D341Med (cell line): ENCODE measurements at places on chromosomes 3 and 15.

DNA sequence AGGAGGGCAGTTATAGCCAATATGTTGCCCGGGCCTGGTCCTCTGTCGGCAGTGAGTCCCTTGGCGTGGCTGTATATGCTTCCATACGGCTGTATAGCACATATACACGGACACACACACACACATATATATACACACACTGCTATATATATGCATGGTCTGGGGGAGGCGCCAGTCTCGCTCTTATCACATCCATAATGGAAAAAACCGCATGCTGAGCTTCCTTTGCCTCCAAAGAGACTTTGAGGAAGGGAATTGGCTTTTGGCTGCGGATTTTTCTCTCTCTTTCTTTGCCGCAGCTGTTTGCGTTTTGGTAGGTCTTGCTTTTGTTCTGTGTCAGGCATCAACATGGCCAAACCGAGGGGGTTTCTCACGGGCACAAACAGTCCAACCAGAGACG, 11.3 kb upstream of the TMEM115 start:
- no peak for DNase-seq

- no peak for DNase-seq
Observed at GRCh38 chr3:19229086-19229485, 80.8 kb downstream of the KCNH8 start.

DNA sequence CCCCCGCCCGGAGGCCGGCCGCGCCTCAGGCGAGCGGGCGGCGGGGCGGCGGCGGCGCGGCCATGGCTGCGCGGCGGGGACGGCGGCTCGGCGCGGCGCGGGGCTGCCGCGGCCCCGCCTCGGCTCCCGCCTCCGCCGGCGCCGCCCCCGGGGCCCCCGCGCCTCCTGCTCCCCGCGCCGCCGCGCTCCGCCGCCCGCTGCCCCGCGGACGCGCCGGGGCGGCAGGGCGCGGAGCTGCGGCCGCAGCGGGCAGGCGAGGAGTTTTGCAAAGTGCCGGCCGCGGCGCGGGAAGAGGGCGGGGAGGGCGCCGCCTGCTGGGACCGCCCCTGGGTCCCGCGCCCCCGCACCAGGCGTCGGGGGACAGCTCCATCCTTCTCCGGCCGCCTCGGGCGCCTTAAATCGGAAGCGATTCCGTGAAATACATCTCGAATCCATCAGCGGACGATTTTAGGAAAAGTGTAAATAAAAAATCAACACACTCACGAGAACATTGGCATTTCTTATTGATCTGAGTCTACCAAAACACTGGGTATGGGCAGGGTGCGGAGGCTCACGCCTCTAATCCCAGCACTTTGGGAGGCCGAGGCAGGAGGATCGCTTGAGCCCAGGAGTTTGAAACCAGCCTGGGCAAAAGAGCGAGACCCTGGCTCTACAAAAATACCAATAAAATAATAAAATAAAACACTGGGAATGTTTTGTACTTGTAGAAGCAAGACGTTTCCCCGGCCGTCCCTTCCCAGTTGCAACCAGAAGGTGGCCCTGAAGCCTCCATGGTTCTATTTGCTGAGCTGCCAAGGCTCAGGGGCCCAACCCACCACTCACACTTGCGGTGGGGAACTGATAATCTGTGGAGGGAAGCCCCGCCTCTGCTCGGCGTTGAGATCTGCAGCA, 136.9 kb downstream of the NUP210 start:
- peak; percentile 92 for DNase-seq

DNA sequence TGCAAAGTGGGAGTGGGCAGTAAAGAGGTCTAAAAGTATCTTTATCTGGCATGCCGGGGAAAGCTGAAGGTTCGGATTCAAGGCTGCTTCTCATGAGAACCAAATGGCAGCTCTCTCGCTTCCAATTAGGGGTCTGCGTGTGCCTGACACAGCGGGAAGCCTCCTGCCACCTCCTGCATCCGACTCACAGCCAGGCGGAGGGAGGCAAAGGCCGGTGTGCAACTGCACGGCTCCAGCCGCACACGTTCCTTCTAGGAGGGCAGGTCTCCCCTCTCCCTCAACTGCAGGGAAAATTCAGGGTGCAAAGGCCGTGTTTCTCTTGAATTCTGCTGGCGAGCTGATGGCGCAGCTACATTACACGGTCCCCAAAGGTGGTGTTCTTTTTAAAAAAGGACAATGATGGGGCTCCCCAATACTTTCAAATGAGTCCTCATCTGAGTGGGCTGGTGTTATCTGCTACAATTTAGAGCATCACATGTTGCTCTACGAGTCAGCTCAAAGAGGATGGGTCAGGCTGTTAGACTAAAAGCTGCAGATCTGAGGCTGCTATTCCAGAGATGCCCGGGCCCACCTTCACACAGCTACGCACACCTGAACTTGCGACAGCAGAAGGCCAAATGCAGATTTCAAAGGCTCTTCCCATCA, 226.6 kb downstream of the ADAMTS17 start:
- DNase-seq, result no peak

DNA sequence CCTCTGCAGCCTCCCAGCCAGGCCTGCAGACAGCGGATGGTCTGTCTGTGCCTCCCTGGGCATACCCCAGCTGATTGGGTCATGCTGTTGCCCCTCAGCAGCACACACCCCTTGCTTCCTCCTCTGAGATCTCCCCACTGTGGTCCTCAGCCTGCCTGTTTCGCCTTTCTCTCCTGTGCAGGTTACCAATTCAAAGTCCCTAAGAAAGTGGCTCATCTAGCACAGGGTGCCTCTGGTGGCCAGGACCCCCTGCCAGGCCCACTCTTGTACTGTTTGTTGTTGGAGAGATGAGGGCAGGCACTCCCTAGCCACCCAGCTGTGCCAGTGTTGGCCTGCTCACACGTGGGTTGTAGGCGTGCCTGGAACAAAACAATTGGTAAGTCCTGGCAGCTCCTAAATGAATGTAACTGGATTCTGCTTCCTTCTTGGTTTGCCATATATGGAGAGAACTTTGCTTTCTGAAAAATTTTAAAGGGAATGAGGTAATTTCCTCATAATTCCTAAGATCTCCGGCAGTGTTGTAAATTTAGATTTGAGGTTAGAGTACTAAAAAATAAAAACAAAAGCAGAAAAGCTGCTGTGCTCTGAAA, 213.2 kb upstream of the IL12A start:
- DNase-seq, result no peak

DNA sequence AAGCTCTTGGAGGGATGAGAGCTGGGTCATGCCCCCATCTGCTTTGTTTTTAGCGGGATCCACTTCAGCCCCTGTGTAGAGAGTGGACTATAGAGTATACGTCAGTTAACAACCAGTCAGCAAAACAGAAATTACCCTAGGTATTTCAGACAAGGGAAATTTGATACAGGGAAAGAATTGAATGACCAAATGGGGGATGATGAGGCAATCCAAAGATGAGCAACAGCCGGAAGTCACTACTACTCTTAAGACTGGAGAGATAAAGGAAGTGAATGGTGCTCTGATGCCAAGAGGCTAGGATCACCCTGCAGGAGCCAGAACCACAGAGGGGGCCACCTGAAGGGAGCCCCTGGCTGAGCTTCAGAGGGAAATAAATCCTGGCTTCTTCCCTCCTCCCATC, 1.7 kb upstream of the GPR62 start:
- no peak for DNase-seq

DNA sequence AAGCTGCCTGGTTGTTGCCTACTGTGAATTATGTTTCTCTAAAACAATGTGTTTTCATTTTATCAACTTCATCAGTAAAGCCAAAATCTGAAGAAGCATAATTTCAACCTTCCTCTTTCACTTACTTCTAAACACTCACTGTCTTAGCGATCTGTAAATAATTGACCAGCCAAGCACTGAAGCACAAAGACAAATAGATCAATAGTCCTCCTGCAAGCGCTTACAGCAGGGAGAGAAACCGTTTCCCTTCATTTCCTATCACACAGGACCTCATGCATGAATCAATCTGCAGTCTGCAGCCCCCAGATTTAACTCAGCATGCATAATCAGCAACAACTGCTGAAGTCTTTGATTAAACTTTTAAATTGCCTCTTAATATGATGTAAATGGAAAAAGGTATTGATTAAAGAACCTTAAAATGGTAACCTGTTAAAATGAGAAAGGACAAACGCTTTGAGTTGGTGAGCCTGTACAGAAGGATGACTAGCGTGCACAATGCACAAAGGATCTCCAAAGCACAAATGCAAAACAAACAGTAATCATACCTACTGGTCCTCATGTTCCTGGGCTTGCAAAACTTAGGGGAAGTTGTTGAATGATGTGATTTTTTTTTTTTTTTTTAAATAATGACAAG, 370.2 kb upstream of the ZNF385D start:
- no peak for DNase-seq

DNA sequence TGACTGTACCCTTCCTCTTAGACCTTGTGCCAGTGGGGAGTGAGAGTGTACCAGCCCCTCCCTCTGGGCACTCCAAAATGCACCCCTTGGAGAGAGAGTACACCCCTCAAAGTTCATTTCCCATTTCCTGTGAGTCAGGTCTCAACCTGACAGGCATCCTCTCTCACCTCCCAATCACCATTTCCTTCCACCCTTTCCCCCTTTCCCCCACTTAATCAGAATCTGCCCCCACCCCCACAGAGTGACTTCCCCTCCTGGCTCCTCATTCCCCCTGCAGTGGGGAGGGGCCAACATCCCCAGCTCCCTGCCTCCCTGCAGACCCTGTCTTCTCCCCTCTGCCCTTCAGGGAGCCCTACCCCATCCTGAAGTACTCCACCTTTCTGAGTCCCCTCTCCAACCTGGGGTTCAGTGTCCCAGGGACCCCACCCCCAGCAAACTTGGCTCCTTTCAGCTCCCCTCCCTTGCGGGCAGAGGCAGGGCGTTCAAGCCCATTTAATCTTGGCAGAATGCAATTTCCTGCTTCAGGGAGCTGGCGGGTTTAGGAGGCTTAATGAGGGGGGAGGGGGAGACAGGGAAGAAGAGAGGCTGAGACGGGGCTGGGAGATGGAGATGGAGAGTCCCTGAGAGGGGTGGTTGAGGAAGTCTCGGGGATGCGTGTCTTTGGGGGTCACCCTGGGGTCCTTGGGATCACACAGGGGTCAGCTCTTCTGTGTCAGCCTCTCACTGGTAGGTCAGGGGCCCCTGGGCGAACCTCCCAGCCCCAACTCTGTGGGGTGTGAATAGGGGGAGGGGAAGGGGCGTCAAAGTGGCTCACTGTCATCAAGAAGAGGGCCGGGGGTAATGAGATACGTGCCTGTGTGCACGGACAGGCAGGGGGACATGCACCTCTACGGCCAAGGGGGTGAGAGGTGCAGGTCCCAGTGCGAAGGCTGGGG, 16.6 kb upstream of the SEMA3F start:
- peak; percentile 80 for DNase-seq

- DNase-seq, result no peak
Observed at GRCh38 chr15:89812011-89812846, 2.4 kb downstream of the ANPEP start.

GRCh38 chr3:124469555-124469954, 260.7 kb upstream of the UMPS start:
- no peak for DNase-seq

DNA sequence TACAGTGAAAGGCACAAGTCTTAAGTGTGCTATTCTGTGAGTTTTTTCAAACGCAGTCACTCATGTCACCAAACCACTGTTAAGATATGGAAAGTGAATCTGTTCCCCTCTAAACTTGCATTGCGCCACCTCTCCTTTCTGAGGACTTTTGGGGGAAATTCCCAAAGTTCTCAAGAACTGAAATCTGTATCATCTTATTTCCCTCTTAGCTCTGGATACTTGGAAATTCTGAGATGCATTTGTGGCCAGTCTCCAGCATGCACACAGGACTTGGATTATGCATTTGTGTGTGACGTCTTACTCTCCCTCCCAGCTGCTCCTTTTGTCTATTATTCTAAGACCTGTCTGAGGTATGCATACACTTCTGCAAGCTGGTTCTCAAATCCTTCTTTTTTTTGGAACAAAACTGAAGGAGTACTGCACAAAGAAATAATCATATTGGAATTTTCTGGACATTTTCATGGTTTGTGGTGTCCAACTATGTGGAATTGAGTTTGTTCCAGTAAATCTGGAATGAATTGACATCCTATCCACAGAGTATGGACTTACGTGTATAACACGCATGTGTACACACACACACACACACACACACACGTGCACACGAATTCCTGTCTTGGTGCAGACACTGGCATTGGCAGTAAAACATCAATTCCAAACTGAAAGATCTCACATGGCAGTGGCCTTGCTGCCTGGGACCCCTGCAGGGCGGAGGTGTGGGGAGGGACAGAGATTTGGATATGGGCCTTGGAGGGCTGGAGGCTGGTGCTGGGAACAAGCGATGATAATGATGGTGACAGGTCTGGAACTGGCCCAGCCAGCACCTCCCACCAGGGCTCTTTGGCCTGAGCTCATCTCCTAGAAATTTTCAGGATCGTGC, 8.2 kb upstream of the LCTL start:
- no peak for DNase-seq

DNA sequence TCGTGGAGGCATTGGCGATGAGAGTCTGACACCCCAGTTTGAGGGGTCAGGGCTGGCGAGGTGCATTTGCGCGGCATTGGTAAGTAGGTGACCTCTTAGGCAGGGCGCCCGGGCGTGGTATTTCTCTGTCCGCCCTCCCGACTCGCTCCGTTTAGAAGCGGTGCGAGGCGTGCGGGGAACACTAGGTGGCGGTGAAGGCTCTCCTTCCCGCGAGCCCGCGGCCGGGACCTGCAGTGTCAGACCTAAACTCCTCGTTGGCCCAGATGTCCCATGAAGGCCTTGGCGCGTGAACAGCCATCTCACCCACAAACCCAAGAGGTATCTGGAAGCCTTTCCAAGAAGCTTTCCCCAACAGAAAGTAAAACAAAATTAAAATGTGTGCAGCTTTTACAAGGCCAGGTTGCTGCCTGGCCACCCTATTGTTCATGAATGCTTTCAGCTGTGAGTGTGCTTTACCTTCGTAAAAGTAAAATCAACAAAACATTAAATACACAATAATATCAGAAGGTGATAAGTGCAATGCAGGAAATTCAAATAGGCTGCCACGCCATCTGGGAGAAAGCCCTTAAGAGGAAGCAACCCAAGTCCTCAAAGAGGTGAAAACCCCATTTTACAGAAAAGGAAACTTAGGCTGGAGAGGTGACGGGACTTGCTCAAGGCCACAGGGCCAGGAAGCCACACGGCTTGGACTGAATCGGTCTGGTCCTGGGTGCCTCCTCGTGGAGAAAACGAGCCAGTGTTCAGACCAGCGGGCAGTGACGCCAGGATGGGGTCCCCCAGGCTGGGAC, 120.3 kb downstream of the ETFA start:
- peak; percentile 93 for DNase-seq

DNA sequence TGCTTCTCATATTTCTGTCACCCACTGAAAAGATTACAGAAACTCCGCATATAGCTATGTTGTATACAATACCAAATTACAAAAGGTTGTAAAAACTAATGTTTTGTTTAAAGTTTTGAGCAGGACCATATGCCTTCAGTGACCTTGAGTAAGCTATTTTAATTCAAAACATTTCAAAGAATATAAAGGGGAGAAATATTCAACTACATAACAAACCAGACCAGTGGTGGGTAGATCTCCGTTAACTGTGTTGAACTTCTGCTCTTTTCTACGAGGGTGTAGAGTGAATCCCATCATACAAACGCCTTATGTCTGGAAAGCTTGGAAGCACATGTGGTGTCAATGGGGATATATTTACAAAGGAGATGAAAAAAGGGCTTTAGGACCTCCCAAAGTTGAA, 68.4 kb upstream of the NR2F2 start:
- DNase-seq, result no peak
